NCI-H510A treated with DMSO at 0.1 percent for 48 hours (cell line): ENCODE measurements at places on chromosomes 16 and 17.

GRCh38 chr16:75948441-75948840 is 222.2 kb upstream of the CPHXL start:
- no peak for DNase-seq

- no peak for DNase-seq
Measured at GRCh38 chr16:86431540-86431939, 78.8 kb upstream of the FOXF1 start.

- DNase-seq = no peak
Measured at GRCh38 chr17:49878931-49879904, 31.3 kb upstream of the TAC4 start.

GRCh38 chr17:57638284-57638683 is 106.8 kb downstream of the CCDC182 start:
- no peak for DNase-seq

DNA sequence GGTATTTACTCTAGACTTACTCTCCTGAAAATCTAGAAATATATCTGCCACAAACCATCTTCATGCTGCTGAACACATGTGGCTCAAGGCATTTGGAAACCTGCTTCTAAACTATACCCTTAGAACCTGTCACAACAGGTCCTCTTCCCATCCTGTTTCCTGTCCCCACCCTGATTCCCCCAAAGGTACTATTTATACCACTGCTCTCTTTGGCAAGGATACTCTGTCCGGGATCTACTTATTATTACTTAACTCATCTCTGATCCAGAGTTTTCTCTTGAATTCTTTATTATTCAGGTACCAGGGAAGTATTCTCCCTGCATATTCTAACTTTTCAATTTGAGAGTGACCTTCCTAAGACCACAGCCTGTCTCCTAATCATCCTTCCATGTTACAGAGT is 33.4 kb downstream of the TRAF4 start:
- DNase-seq = no peak

DNA sequence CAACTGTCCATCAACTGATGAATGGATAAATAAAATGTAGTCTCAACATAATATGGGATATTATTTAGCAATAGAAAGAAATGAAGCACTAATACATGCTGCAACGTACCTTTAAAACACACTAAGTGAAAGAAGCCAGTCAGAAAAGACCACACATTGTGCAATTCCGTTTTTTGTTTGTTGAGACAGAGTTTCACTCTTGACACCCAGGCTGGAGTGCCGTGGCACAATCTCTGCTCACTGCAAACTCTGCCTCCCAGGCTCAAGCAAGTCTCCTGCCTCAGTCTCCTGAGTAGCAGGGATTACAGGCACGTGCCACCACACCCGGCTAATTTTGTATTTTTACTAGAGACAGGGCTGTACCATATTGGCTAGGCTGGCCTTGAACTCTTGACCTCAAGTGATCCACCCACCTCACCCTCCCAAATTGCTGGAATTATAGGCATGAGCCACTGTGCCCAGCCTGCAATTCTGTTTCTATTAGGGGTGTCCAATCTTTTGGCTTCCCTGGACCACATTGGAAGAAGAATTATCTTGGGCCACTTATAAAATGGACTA is 40.1 kb downstream of the SCNN1B start:
- no peak for DNase-seq

- DNase-seq = no peak
Measured at GRCh38 chr16:84700446-84701300, 873 bp downstream of the USP10 start.

- DNase-seq = no peak
Measured at GRCh38 chr16:6625606-6626005, 707.0 kb upstream of the RBFOX1 start.

DNA sequence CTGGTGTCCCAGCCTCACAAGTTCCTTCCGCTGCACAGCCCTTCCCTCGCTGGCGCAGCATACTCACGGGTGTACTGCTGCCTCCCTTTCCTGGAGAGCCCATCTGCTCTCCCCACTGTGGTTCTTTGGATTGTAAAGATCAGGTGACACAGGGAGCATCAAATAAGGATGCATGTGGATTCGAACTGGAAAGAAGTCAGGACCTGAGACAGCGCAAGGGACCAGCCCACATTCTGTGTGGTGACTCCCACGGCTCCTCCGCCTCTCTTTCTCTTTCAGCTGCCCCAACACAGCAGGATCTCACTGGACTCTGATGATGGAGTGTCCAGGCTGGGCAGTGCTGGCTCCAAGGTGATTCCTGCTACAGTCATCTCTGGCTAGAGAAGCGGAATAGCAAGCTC is 8.1 kb downstream of the LDAF1 start:
- no peak for DNase-seq

- no peak for DNase-seq
Measured at GRCh38 chr16:55426865-55427484, 52.0 kb upstream of the MMP2 start.

GRCh38 chr17:69050999-69051775 is 9.5 kb downstream of the ABCA9 start:
- DNase-seq = no peak

- no peak for DNase-seq
Measured at GRCh38 chr16:75003931-75004330, 5.1 kb downstream of the ZNRF1 start.

DNA sequence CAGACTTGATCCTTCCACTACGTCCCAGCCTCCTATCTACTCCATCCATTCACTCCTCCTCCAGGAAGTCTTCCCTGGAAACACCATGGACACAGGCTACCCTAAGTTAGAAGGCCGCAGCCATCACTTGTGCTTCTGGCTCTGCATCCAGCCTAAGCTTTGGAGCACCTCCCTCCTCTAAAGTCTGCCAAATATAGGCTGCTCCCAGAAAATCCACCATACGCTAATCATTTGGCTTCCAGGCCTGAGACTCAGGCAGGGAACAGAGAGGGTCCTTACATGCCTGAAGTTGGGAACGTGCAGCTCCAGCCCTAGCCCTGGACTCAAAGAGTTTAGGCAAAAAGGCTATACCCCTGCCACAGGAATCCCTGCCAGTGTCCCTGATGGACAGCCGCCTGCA is 6.7 kb downstream of the PCGF2 start:
- no peak for DNase-seq

DNA sequence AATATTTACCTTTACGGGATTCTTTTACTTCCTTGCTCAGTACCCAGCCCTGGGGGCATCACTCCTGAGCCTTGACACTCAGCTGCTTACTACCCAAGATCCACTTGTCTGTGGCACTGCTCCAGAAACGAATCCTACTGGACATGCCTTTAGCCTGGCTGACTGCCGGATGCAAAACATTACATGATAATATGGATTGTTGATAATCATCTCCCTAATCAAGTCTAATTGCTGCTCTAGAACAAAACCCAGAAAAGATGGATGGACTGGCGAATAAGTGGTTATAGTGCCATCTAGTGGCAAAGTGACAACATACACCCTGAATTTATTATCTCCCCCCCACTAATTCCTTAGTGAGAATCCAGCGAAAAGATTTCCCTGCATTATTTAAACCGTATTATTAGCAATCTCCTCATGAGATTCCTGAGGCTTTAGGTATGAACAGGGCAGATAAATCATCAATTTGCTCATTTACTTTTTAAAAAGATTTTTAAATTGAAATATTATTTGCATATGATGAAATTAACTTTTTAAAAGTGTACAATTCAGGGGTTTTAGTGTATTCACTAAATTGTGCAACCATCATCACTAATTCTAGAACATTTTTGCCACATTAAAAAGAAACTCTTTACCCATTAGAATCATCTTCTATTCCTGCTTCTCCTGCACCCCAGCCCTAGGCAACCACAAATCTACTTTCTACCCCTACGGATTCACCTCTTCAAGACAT is 61.6 kb downstream of the RGS9 start:
- DNase-seq = peak; percentile 90
